ENCODE measurements at places on chromosomes 3 and 15.
A peak's percentile ranks its signal among the peaks of the same experiment; 100 is the strongest.

DNA sequence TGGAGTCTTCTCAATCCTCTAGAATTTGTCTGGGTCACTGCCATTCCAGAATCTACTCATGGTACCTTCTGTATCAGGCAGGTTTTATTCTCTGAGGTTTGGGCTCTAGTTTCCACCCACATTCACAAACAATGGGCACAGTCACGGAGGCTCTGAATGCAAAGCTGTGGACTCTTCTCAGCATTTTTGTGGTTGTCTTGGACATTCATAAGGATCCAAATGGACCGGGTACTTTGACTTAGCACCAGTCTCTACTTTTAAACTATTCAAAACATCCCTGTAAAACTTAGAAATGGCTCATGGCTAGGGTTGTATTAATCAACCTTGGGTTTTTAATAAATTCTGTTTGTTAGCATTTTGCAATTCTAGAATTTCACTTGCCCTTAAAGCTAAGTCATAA lies 277.9 kb upstream of the THBS1 start:
- no peak for DNase-seq

DNA sequence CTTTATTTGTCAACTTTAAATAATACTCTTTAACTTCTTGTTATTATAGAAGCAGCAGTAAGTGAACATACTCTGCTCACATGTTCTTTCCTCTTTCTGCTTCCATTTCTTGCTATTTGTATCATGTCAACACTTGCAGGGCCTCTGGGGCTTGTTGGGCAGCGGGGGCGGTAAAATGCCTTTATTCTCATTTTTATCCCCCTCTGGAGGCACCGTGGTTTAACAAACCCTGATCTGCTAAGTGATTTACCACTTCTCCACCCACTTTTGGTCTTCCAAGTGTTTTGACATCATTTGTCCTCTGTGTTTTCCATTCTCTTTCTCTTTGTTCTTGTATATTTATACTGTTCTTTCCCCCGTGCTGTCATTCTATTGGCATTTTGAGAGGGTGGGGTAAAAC lies 33.9 kb downstream of the SCN10A start:
- DNase-seq = no peak

GRCh38 chr3:97647441-97647982 lies 117.0 kb upstream of the ARL6 start:
- no peak for DNase-seq

GRCh38 chr3:11919390-11919789 lies 72.7 kb upstream of the TAMM41 start:
- no peak for DNase-seq

GRCh38 chr3:157786211-157786610 lies 283.0 kb upstream of the VEPH1 start:
- DNase-seq = no peak

- DNase-seq = no peak
These were observed 3.0 kb downstream of the ZNF770 start for GRCh38 chr15:34984889-34985630.

GRCh38 chr3:16460273-16460672 lies 53.2 kb downstream of the RFTN1 start:
- DNase-seq = no peak

- DNase-seq = no peak
These were observed 14.7 kb downstream of the PCYT1A start for GRCh38 chr3:196272826-196273225.

- DNase-seq = no peak
These were observed 43.9 kb upstream of the TMEM158 start for GRCh38 chr3:45269952-45270351.

DNA sequence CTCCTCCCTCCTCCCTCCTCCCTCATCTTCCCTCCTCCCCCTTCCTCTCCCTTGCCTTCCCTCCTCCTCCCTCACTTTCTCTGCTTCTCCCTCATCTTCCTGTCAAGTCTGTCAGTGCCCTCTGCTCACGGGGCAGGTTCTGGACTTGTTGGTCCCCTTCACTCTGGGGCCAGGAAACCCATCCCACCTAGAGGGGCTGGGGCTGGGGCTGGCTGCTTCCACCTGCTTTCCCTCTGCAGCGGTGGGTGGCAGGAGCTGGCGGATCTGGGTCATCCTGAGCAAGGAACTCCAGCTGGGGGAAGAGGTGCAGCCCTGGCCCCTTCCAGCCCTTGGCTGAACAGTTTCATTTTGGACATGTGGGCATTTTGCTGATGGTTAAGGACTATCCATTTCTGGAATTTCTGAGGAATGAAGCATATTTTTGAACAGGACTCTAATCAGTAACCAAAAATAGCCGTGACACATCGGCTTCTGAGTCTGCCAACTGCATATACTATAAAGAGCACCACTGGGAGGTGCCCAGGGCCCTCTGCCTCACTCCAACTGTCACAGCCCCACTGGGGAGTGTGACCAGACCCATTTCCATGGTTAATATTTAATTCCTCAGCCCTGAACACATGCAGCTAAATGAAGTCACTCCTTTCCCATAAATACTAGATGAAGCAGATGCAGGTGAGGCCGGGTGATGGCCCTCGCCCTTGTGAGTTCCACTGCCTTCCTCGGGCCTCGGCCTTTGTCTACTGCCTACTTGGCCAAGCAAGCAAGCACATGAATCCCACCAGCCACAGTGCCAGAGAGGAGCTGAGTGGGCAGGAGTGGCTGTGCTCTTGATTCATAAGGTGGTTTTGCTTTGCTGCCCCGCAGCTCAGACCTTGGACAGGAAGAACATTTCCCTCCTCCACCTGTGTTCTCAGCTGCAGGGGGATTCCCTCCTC lies 39.8 kb downstream of the CHDH start:
- no peak for DNase-seq

DNA sequence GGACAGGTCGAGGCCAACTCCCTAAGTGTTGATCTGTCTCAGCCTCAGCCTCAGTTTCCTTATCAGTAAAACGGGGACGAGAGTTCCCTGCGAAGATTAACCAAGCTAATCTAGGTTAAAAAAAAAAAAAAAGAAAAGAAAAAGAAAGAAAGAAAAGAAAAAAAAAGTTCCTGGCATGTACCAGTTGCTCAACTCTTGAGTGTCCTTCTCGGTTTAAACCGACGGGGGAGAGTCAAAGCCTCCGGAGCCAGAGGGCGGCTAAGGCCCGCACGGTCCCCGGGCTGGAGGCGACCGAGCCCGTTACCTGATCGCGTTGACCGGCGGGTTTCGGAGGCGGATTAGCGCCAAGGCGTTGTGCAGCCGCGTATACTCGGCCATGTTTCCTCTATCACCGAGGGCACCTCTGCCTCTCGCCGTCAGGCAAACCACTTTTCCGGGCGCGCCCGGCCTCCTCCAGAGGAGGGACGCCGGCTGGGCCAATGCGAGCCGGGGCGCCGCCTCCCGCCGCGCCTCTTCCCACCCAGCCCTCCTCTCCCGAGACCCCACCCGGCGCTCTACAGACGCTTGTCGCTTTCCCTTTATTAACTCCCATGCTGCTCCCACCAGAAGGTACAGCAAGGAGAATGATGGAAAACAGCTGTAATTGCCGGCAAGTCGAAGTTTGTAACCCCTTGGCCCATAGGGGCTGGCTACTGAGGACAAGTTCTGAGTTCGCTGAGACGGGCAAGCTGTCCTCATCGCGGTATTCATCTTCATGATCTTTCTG lies at the start of gene EHHADH:
TSS of gene EHHADH (minus strand) at position 405 of the 766 bp plus-strand sequence. CDS start at position 378, 27 bp downstream.
- peak; percentile 30 for DNase-seq

- no peak for DNase-seq
These were observed 194.7 kb downstream of the SQOR start for GRCh38 chr15:45829336-45830153.

DNA sequence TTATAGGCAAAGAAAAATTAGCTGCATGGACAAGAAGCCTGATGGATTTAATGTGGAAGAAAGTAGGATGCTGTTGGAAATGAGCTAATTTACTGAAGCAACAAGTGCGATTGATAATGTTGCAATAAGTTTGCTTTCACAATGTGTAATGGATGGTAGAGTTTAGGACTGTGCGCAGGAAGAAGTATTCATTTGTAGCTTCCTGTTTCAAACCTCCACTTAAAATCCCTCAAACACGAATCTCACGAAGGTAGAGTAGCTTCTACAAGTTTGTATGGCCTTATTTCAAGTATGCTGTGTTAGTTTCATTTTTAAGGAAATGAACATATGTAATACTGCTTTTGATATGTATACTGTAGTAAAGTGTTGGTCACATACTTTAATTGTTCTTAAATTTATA lies 42.3 kb downstream of the KCNH8 start:
- no peak for DNase-seq

DNA sequence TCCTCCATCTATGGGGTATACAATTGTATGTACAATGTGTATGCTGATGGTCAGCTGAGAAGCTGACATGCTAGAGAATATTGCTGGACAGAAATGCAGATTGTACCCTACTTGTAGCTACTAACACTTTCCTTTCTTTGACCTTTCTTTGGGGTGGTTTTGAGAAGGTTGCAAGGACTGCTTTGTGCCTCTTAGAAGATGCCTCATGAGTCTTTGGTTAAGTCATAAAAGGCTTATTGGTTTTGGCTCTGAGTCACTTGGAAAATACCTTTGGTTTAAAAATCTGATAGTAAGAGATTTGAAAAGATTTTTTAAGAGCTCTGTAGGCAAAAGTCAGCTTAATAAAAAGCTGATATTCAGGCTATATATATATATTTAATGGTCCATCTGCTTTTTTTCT lies 71.5 kb downstream of the ZMAT3 start:
- no peak for DNase-seq

DNA sequence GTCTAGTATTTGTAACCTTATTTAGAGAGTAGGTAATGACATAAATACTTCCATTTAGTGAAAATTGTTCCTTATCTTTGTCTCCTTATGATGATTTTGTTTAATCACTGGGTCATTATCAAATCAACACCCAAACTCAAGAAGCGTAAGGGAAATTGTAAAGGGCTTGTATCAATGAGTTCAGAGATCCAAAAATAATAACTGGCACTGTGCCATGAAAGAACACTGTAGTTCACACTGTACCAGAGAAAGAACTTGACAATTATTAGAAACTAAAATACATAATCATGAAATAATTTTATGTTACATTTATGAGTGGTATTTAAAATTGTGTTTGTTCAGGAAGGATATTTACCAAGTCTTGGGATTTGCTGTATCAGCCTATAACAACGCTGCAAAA lies 895.4 kb downstream of the FHIT start:
- no peak for DNase-seq

All from activated naive CD8-positive, alpha-beta T cell treated with anti-CD3 and anti-CD28 coated beads, Interleukin-2, amount 50 U/mL, for 16 hours (primary cell).